ENCODE measurements at places on chromosomes 13 and 19.

DNA sequence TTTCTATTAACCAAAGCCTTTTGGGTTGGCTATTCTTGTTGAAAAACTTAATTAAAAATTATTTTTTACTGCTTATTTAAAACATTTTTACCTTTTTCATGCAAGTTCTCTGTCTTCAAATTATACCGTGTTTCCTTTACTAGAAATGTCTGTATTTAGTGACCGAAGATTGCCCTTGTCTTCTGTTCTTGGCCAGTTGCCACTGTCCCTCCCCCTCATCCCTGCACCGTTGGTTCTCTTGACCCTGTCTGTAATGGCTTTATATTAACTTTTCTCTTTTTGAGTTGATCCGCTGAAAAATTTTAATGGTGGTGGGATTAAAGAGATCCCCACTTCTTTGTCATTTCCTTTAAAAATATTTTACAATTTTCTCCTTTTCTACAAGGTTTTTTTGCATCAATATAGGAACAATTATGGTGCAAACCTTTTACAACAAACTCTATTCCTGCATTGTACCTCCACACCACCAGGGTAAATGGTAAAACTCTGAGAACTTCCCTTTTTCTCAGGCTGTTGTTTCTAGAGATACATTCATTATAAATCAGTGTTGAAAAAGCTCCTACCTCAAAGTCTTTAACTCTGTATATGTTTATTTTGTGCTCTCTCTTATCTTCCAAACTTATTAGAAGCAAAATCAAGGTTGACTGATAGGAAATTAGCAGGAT is 12.9 kb upstream of the RNF113B start:
- DNase-seq = no peak

DNA sequence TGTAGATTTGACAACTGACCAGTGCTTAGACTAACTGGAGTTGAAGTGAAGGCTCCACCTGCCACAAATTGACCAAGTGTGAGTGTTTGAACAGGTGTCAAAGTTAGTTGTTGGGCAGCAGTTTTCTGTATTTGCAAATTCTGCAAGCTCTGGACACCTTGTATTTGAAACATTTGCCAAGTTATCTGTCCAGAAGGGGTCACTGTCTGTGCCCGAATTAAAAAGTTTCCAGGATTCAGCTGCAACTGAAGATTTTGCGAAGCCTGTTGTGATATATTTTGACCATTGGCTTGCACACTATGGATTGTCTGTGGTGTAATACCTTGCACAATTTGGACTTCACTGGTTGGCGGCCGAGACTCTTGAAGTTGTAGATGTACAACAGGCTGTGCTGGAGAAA is 1690.7 kb downstream of the SLITRK5 start:
- peak; percentile 12 for DNase-seq

DNA sequence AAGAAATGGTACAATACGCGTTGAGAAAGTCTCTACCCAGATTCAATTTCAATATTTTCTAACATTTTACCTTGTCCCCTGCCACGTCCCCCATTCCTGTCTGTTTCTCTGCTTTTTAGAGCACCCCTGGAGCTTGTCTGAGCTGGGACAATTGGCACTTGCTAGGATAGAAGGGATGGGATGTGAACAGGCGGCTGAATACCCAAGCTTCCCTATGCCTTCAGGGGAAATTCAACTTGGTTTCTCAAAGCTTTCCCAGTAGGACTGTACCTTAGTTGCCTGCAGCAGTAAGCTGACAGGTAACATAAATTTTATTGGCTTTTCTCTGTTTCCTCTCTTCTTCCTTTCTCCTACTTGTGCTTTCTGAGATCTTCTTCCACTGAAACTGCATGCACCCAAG is 1663.3 kb downstream of the EFNB2 start:
- DNase-seq = no peak

DNA sequence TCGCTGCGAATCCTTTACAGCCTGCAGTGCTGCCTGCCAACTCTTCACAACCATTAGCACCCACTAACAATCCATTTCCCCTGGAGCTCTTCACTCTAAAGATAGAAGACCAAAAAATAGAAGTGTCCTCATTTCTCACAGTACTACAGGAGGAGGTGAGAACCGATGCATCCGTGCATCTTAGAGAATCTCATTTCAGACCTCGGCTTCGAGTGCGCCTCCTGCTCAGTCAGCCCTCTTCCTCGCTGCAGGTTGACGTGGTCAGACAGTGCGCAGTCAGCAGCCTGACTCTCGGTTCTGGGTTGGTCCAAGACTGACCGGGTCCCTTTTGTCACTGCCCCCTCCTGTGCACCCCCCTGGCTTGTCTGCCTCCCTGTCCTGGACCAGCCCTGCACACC is 85.3 kb downstream of the RAB20 start:
- no peak for DNase-seq

DNA sequence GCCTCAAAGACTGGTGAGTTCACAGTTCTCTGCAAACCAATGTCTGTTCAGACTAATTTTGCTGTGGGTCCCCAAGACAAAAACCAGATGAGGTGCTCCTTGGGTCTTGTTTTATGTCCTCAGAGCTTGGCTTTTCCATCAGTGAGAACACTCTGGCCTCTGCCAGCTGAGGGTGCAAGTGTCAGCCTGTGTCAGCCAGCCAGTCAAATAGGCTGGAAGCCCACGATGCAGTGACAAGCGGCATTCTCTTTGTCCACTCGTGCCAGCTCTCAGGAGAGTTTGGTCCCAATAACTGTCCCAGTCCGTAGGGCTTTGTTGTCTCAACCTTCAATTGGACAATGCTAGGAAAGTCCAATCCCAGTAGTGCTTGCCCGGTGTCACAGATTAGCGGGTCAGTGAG is 9.4 kb upstream of the AKT2 start:
- no peak for DNase-seq

- DNase-seq = no peak
Measured at GRCh38 chr13:63731896-63732295, 2316.2 kb upstream of the PCDH20 start.

DNA sequence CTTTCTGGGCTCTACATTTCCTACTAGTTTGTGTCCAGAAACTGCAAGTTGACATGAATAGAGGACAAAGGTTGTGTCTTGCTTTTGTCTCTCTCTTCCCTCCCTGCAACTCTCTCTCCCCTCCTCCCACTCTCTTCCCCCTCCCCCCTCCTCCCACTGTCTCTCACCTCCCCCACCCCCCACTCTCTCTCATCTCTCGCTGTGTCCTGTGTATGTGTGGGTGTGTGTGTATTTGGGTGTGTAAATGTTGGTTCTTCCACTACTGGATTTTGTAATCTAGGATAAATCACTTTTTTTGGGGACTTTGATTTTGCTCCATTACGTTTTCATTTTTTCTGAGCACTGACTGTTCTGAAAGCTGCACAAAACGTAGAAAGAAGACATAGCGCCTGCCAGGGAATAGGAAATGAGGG is 48.4 kb downstream of the AKAP11 start:
- DNase-seq = no peak
